B cell (primary cell): ENCODE measurements at places on chromosomes 16 and 17.

DNA sequence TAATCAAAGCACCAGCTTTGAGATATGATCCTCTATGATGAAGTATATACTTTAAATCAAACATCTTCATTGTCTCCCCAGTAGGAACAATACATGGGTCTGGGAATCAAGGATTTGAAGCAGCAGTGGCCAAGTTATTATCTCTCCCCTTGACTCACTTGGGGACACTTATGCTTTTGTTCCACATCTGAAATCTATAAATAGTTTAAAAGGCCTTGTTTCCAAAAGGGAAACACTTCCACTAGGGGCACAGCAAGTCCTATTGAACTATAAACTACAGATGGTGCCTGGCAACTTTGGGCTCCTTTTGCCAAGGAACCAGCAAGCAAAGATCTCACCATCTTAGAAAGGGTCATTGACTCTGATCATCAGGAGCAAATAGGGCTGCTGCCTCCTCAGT lies 16.0 kb upstream of the CEP112 start:
- no peak overlapping the region for H3K4me3 ChIP-seq
- no peak for DNase-seq
- no peaks in the 10 kb centered on the region for H3K36me3 ChIP-seq
- no peaks in the 10 kb centered on the region for H3K4me1 ChIP-seq

DNA sequence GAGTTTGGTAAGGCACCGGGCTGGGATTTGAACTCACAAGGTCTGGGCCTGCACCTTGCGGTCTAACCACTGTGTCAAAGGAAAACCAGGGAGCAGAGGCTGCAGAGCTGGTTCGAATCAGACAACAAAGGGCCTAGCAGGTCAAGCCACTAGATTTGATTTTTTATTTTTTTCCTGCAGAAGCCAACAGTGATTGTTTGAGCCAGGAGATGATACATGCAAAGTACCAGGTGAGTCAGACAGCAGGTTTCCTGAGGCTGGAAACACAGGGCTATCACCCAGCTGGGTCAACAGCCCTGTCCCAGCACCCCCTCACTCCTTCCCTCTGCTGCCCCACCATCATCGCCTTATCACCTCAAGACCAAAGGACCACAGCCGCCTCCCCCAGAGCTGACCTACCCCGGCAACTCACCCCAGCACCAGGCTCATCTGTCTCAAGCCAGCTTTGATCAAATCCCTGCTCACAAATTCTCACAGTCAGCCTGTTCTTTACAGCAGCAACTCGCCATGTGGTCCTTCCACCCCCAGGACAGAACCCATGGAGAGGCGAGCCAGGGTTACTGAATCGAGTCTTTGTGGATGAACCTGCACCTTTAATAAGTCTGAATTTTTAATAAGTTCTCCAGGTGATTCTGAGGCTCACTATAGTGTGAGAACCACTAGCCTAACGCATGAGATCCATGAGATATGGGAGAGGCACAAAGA lies 13.0 kb upstream of the KRT19 start:
- H3K36me3 ChIP-seq: no peaks in the 10 kb centered on the region
- no peak overlapping the region for H3K27ac ChIP-seq
- H3K27me3 ChIP-seq: peaks cover 5% of the 10 kb centered on the region
- no peak overlapping the region for H3K4me3 ChIP-seq
- H3K4me1 ChIP-seq: no peaks in the 10 kb centered on the region
- no peak for DNase-seq

DNA sequence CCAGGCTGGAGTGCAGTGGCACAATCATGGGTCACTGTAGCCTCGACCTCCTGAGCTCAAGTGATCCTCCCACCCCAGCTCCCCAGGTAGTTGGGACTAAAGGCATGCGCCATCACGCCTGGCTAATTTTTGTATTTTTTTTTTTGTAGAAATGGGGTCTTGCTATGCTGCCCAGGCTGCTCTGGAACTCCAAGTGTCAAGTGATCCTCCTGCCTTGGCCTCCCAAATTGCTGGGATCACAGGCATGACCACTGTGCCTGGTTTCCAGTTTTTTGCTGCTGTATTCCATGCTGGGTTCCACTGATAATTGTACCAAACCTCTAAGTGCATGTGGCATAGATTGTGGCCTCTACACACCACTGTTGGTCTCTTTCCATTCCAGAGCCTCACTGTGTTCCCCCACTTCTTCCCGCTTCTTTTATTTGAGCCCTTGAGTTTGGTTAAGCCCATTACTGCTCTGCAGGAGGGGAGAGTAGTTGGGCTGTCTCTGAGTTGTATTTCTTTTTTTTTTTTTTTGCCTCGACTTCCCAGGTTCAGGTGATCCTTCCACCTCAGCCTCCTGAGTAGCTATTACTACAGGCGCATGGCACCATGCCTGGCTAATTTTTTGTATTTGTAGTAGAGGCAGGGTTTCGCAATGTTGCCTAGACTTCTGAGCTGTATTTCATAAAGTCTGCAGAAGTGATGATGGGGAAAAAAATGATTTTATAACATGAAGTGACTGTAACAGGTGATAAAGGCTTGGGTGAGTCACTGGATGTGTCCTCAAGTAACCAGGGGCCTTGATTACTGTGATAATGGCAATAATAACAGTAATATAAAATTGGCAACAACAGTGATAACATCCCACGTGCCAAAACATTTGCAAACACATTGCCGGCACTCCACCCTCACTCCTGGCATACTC lies 30.0 kb downstream of the EEF2K start:
- no peaks in the 10 kb centered on the region for H3K27me3 ChIP-seq
- no peak for DNase-seq
- no peak overlapping the region for H3K4me3 ChIP-seq
- H3K4me1 ChIP-seq: peaks cover 10% of the 10 kb centered on the region
- H3K36me3 ChIP-seq: peaks cover 12% of the 10 kb centered on the region
- H3K27ac ChIP-seq: no peak overlapping the region

GRCh38 chr17:29252101-29252791 lies 5.6 kb downstream of the CRYBA1 start:
- H3K27ac ChIP-seq: no peak overlapping the region
- no peaks in the 10 kb centered on the region for H3K27me3 ChIP-seq
- peaks cover 11% of the 10 kb centered on the region for H3K36me3 ChIP-seq
- H3K4me3 ChIP-seq: no peak overlapping the region
- peaks cover 11% of the 10 kb centered on the region for H3K4me1 ChIP-seq

- DNase-seq: no peak
- peaks cover 48% of the 10 kb centered on the region for H3K36me3 ChIP-seq
- peaks cover 8% of the 10 kb centered on the region for H3K4me1 ChIP-seq
- H3K27me3 ChIP-seq: no peaks in the 10 kb centered on the region
- H3K27ac ChIP-seq: no peak overlapping the region
Observed at GRCh38 chr17:18300725-18301480, 13.9 kb downstream of the TOP3A start.

DNA sequence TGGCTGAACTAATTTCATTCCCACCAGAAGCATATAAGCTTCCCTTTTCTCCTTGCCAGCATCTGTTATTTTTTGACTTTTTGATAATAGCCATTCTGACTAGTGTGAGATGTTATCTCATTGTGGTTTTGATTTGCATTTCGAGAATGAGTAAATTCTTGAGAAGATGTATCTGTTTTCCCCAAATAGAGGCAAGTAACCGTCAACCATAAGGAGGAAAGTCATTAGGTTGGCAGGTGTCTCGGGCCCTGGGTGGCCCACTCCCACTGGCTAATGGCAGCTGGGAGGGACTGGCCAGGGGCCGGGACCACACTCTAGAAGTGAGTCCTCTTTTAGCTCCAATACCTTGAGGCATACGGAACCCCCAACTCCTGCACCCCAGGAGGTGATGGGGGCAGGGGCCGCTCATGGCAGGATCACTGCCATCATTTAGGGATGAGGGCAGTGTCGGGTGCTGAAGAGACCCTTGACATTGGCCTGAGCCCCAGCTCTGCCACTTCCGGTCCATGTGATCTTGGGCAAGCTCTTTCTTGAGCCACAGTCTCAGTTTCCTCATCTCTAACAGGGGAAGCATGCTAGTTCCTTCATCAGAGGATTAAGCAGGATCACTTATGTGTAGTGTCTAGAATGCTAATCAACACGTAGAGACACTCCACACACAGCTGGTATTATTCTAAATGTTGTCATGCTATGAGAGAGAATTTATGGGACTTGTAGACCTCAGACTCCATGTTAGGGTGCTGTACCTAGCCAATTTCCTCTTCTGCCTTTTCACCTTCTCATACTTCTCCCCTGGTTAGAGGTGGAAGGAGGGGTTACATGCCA lies 44.3 kb downstream of the RGS9 start:
- no peak overlapping the region for H3K27ac ChIP-seq
- H3K27me3 ChIP-seq: no peaks in the 10 kb centered on the region
- H3K4me3 ChIP-seq: no peak overlapping the region
- H3K36me3 ChIP-seq: no peaks in the 10 kb centered on the region

- DNase-seq: no peak
- no peak overlapping the region for H3K4me3 ChIP-seq
- no peaks in the 10 kb centered on the region for H3K36me3 ChIP-seq
Observed at GRCh38 chr17:35786941-35787432, 8.5 kb downstream of the MMP28 start.

GRCh38 chr16:84033251-84034195 lies 9.1 kb downstream of the SLC38A8 start:
- no peak overlapping the region for H3K27ac ChIP-seq
- peaks cover 9% of the 10 kb centered on the region for H3K27me3 ChIP-seq
- no peaks in the 10 kb centered on the region for H3K36me3 ChIP-seq
- no peak for DNase-seq
- peaks cover 4% of the 10 kb centered on the region for H3K4me1 ChIP-seq
- no peak overlapping the region for H3K4me3 ChIP-seq

- H3K27ac ChIP-seq: no peak overlapping the region
- H3K27me3 ChIP-seq: no peaks in the 10 kb centered on the region
- DNase-seq: no peak
- H3K36me3 ChIP-seq: no peaks in the 10 kb centered on the region
Observed at GRCh38 chr17:67557921-67558320, 159.8 kb upstream of the NOL11 start.

DNA sequence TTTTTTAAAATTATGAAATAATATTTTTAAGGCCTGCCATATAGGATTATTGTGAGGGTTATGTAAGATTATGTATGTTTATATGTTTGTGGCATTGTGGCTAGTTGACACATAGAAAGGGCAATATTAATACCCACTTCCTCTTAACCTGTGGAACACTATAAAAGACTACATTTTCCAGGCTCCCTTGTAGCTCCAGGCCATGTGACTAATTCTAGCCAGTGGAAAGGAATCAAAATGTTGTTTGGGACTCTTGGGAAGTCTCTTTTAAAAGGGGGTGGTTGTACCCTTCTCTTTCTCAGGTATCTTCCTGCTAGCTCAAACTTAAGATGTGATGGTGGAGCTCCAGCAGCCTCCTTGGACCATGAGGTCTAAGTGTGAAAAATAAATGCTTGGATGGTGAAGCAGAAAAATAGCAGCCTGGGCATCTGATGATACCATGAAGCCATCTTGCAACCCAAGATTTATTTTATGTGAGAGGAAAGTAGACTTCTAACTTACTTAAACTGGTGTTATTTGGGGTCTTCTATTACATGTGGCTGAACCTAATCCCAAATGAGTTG lies 39.2 kb downstream of the TEKT5 start:
- DNase-seq: no peak
- no peaks in the 10 kb centered on the region for H3K4me1 ChIP-seq
- H3K27ac ChIP-seq: no peak overlapping the region
- H3K27me3 ChIP-seq: no peaks in the 10 kb centered on the region
- no peak overlapping the region for H3K4me3 ChIP-seq

GRCh38 chr17:79836972-79837887 lies 2.0 kb downstream of the CBX4 start:
- peak overlapping the region; percentile 86 for H3K4me3 ChIP-seq
- peaks cover 75% of the 10 kb centered on the region for H3K4me1 ChIP-seq
- peak; percentile 80 for DNase-seq
- peak overlapping the region; percentile 66 for H3K27ac ChIP-seq

DNA sequence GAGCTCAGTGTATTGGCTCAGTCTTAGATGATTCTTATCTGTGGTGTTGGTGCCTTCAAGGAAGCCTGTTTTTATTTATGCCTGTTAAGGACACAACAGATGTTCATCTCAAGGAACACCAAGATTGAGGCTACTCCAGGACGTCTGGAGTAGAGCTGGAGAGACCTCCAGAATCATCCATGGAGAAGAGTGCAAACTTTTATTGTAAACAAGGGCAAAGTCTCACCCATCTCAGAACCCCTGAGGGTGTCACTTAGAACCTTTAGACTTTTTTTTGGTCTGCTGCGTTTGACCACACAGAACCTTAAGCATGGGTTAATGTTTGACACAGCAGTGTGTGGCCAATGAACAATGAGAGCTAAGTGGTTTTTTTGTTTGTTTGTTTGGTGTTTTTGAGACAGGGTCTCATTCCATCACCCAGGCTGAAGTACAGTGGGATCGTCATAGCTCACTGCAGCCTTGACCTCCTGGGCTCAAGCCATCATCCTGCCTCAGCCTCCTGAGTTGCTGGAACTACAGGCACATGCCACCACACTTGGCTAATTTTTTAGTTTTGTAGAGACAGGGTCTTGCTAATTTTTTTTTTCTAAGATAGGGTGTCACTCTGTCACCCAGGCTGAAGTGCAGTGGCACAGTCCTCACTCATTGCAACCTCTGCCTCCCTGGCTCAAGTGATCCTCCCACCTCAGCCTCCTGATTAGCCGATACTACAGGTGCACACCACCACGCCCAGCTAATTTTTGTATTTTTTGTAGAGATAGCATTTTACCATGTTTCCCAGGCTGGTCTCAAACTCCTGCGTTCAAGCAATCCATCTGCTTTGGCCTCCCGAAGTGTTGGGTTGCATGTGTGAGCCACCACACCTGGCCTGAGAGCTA lies 16.3 kb downstream of the SLC47A1 start:
- no peak for DNase-seq
- no peak overlapping the region for H3K27ac ChIP-seq
- no peaks in the 10 kb centered on the region for H3K27me3 ChIP-seq
- H3K4me1 ChIP-seq: no peaks in the 10 kb centered on the region
- H3K36me3 ChIP-seq: no peaks in the 10 kb centered on the region

DNA sequence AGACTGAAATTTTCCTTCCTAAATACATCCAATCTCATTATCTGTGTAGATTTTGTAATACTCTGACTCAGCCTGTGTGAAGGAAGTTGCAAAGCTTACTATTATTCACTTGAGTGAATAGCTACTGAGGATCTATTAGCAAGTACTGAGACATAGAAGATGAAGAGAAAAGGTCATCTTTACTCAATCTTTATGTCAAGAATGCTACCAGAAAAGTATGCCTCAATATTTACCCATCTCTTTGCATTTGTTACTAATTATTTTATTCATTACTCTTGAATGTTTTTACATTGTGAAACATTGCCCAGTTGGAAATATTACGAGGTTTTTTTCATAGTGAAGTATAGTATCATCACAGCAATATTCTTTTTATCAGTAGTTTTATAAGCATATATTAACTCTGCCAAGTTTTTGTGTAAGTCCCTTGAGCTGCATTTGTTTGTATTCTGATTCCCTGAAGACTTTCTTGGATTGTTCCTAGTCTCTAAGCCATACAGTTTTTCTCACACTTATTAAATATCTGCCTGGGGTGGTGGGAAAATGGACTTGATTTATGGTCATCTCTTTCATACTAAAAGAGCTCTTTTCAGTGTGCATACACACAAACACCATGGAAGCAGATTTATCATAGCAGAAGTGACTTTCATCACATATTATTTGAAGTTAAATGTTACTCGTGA lies 110.4 kb downstream of the MRTFB start:
- no peaks in the 10 kb centered on the region for H3K36me3 ChIP-seq
- H3K4me3 ChIP-seq: no peak overlapping the region
- no peaks in the 10 kb centered on the region for H3K27me3 ChIP-seq
- H3K27ac ChIP-seq: no peak overlapping the region

GRCh38 chr17:56111706-56112485 lies 41.4 kb upstream of the ANKFN1 start:
- no peaks in the 10 kb centered on the region for H3K4me1 ChIP-seq
- no peaks in the 10 kb centered on the region for H3K36me3 ChIP-seq
- no peaks in the 10 kb centered on the region for H3K27me3 ChIP-seq
- H3K27ac ChIP-seq: no peak overlapping the region
- H3K4me3 ChIP-seq: no peak overlapping the region
- DNase-seq: no peak
